ENCODE measurements at places on chromosomes 3 and 15. TPM values are rescaled to one million over a fixed set of nuclear protein-coding genes. Genes with fewer than 3 reads are reported as not detected.

GRCh38 chr15:63490345-63491034 lies 13.9 kb upstream of the USP3 start:
- H3K4me3 ChIP-seq = no peak overlapping the region
- peaks cover 4% of the 10 kb centered on the region for H3K27me3 ChIP-seq
- no peak for DNase-seq
- no peak overlapping the region for H3K27ac ChIP-seq
- H3K36me3 ChIP-seq = no peaks in the 10 kb centered on the region

- H3K4me3 ChIP-seq = no peak overlapping the region
- peaks cover 2% of the 10 kb centered on the region for H3K27me3 ChIP-seq
- H3K36me3 ChIP-seq = no peaks in the 10 kb centered on the region
- no peak overlapping the region for H3K27ac ChIP-seq
- no peak for DNase-seq
These were observed 28.8 kb upstream of the GLCE start for GRCh38 chr15:69131362-69132220.

DNA sequence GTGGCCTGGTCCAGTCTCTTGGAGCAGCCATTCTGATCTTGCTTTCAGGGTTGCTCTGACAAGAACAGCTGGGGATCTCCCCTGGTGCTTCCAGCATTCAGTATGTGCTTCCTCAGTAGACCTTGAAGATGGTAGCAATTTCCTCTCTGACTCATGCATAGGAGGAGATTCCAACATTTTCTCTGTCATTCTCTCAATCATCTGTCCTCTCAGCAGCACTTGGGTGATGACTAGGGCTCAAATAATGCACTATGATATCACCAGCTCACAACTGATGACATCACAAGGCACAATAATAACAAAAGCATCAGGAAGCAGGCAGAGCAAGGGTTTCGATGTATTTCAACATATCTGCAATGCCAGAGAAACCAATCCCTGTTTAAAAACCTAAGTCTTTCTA lies 52.7 kb downstream of the NFKBIZ start:
- no peak overlapping the region for H3K4me3 ChIP-seq
- no peaks in the 10 kb centered on the region for H3K36me3 ChIP-seq
- peaks cover 5% of the 10 kb centered on the region for H3K4me1 ChIP-seq
- DNase-seq = no peak

- peaks cover 44% of the 10 kb centered on the region for H3K4me1 ChIP-seq
- peak overlapping the region; percentile 72 for H3K27ac ChIP-seq
- DNase-seq = no peak
- no peak overlapping the region for H3K4me3 ChIP-seq
- no peaks in the 10 kb centered on the region for H3K27me3 ChIP-seq
These were observed 52.9 kb downstream of the EIF4E3 start for GRCh38 chr3:71672340-71672739.

- DNase-seq = no peak
- H3K36me3 ChIP-seq = peaks cover 11% of the 10 kb centered on the region
- H3K4me3 ChIP-seq = no peak overlapping the region
- peaks cover 12% of the 10 kb centered on the region for H3K4me1 ChIP-seq
- no peak overlapping the region for H3K27ac ChIP-seq
These were observed 254.5 kb downstream of the NEK10 start for GRCh38 chr3:27114684-27115083.

DNA sequence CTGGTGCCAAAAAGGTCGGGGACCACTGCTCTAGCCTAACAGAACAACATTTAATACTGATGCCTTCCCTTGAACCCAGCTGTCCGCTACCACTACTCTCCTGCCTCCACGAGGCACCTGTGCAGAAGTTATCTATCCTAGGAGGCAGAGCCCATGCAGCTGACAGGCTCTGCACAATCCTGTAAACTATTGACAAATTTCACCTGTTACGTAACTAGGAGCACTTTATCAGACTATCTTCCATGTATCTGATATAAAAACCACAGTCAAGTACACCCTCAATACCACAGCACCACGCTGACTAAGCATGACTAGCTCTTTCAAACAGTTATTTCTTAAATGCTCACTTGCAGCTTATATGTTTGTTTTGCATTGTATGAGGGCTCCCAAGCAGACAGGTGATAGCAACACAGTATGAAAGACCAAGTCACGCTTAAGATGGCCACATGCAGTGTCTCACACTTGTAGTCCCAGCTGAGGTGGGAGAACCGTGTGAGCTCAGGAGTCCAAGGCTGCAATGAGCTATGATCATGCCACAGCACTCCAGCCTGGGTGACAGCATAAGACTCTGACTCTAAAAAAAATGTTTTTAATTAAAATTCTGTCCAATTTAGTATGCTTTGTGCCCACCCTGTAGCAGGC lies 4.5 kb upstream of the IL17RC start:
- H3K4me3 ChIP-seq = no peak overlapping the region
- peaks cover 39% of the 10 kb centered on the region for H3K4me1 ChIP-seq
- no peak for DNase-seq
- H3K27ac ChIP-seq = no peak overlapping the region
- no peaks in the 10 kb centered on the region for H3K27me3 ChIP-seq

GRCh38 chr3:103048068-103048722 lies 613.4 kb downstream of the ZPLD1 start:
- no peak for DNase-seq
- H3K36me3 ChIP-seq = no peaks in the 10 kb centered on the region
- H3K4me3 ChIP-seq = no peak overlapping the region
- H3K27me3 ChIP-seq = peaks cover 12% of the 10 kb centered on the region

Gene CCR8
- not detected for total RNA-seq

GRCh38 chr15:90024406-90024805 lies 23.3 kb downstream of the ZNF710 start:
- H3K4me1 ChIP-seq = no peaks in the 10 kb centered on the region
- DNase-seq = no peak
- H3K27ac ChIP-seq = no peak overlapping the region
- no peaks in the 10 kb centered on the region for H3K27me3 ChIP-seq
- no peaks in the 10 kb centered on the region for H3K36me3 ChIP-seq

GRCh38 chr3:155270063-155270462 lies 23.4 kb downstream of the STRIT1 start:
- DNase-seq = no peak
- H3K27me3 ChIP-seq = peaks cover 5% of the 10 kb centered on the region
- no peak overlapping the region for H3K27ac ChIP-seq
- H3K4me1 ChIP-seq = peaks cover 3% of the 10 kb centered on the region
- no peaks in the 10 kb centered on the region for H3K36me3 ChIP-seq

DNA sequence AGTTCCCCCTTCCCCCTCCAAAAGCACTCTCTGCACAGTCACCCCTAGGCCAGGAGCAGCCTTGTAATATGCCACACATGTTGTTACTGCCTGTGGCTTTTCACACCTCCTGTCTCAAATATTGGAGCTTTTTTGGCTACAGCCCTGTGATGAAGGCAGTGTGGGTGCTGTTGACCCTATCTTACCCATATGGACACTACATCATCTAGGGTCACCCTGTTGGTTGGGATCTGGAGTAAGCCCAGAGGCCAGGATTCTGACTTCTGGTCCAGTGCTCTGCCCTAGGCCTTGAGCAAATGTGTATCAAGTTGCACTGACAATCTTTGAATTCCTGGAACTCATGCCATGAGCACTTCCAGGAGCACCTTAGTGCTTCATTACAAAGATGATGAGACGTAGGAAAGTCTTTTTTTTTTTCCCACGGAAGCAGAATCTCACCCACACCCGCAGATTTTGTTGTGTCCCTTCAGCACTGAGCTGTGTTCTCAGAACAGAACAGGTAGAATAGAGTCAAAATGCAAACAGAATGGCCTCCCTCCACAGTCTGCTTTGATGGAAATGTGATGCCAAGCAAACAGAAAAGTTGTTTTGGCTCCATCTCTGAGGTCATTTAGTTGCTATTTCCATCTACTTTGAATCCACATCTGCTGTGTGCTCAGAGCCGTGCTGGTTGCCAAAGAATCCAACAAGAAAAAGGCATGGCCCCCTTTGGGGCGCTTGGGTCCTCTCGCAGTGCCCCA lies 49.6 kb downstream of the SMAD3 start:
- H3K36me3 ChIP-seq = peaks cover 3% of the 10 kb centered on the region
- DNase-seq = no peak
- no peak overlapping the region for H3K4me3 ChIP-seq
- no peaks in the 10 kb centered on the region for H3K27me3 ChIP-seq
- peaks cover 48% of the 10 kb centered on the region for H3K4me1 ChIP-seq
- H3K27ac ChIP-seq = peak overlapping the region; percentile 37

- H3K36me3 ChIP-seq = no peaks in the 10 kb centered on the region
- no peaks in the 10 kb centered on the region for H3K27me3 ChIP-seq
- peaks cover 25% of the 10 kb centered on the region for H3K4me1 ChIP-seq
- H3K4me3 ChIP-seq = peak overlapping the region; percentile 85
- H3K27ac ChIP-seq = peak overlapping the region; percentile 87
These were observed 632 bp upstream of the IDH3A start for GRCh38 chr15:78148392-78149067.

Gene SERPINI2
- not detected for total RNA-seq

Gene SPATA12
- total RNA-seq = not detected

- no peaks in the 10 kb centered on the region for H3K27me3 ChIP-seq
- no peak overlapping the region for H3K27ac ChIP-seq
- DNase-seq = no peak
- H3K36me3 ChIP-seq = no peaks in the 10 kb centered on the region
- peaks cover 4% of the 10 kb centered on the region for H3K4me1 ChIP-seq
These were observed 420.2 kb downstream of the PLCL2 start for GRCh38 chr3:17304969-17305368.

DNA sequence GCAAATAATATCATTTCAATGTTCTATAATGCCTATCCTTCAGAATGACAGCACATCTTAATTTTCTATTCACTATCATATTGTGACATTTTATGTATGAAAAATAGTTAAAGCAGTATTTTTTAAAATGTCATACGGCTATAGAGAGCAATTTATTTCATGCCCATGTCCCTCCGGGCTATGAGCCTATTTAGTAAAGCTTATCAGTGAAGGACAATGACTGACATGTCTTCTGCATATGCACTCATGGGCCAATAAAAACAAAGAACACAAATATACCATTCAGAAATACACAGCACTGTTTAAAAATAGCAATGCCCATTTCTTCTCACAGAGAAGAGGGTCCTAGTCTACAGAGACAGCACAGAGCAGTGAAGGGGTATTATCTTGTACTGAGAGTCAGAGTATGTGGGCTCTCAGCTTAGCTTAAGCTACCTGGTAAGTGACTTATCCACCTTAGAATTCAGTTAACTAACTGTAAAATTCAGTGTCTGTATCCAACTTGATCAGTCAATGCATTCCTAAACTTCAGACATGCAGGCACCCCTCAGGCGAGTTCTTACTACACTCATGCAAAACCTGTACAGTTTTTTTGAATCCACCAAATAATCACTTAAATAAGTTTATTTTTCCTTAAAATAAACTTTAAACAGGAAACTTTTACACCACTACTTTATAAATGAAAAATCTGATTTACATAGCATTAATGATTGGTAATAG lies 9.0 kb downstream of the GOLIM4 start:
- H3K27me3 ChIP-seq = no peaks in the 10 kb centered on the region
- peaks cover 39% of the 10 kb centered on the region for H3K4me1 ChIP-seq
- H3K27ac ChIP-seq = no peak overlapping the region
- DNase-seq = no peak

Gene RTP3
- total RNA-seq = not detected

Gene TMEM207
- not detected for total RNA-seq

DNA sequence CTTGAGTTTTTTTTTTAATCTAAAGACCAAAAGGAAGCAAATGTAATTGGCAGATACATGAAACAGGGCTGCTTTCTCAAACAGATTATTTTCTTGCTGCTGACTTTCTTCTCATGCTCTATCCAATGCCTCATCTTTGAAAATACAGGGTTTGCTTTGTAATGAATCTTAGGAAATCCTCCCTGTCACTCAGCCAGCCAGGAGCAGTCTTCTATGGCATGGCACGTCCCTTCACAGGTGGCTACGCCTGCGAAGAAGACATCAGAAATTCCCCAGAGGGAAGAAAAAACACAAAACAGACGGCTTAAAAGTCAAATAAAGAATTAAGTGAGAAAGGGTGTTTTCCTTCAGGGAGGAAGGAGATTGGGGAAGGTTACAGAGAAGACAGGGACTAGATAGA lies 242.5 kb downstream of the IGSF11 start:
- no peak overlapping the region for H3K4me3 ChIP-seq
- H3K27me3 ChIP-seq = peaks cover 2% of the 10 kb centered on the region
- no peak overlapping the region for H3K27ac ChIP-seq
- peaks cover 10% of the 10 kb centered on the region for H3K4me1 ChIP-seq

Gene SMCO1
- not detected for total RNA-seq

Gene TUSC7
- not detected for total RNA-seq

DNA sequence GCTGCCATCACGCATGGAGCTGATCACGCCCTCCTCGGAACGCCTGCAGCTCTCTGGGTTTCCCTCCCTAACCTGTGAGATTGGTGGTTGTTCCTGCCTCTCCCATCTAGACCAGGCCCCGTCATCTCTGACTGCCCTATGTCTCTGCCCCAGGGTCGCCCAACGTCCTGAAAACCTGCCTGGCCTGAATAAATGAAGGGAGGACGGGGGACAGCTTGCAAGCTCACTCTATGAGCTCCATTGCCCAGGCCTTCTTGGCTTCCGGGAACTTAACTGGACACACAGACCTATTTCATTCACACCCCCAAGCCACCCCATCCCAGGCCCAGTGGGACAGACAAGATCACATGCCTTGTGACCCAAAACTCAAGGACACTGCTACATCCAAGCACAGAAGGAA lies 274.2 kb downstream of the XXYLT1 start:
- H3K4me3 ChIP-seq = no peak overlapping the region
- H3K4me1 ChIP-seq = no peaks in the 10 kb centered on the region
- H3K27ac ChIP-seq = no peak overlapping the region

DNA sequence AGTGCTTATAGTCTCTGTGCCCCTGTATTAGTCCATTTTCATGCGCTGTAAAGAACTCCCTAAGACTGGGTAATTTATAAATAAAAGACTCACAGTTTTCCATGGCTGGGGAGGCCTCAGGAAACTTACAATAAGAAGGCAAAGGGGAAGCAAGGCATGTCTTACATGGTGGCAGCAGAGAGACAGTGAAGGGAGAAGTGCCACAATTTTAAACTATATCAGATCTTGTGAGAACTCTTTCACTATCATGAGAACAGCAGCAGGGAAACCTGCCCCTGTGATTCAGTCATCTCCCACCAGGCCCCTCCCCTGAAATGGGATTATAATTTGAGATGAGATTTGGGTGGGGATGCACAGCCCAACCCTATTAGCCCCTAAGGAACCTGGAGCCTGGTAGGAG lies 243.2 kb downstream of the EDEM1 start:
- peaks cover 9% of the 10 kb centered on the region for H3K27me3 ChIP-seq
- no peak overlapping the region for H3K27ac ChIP-seq
- no peak for DNase-seq
- no peaks in the 10 kb centered on the region for H3K4me1 ChIP-seq
- no peak overlapping the region for H3K4me3 ChIP-seq
- no peaks in the 10 kb centered on the region for H3K36me3 ChIP-seq

DNA sequence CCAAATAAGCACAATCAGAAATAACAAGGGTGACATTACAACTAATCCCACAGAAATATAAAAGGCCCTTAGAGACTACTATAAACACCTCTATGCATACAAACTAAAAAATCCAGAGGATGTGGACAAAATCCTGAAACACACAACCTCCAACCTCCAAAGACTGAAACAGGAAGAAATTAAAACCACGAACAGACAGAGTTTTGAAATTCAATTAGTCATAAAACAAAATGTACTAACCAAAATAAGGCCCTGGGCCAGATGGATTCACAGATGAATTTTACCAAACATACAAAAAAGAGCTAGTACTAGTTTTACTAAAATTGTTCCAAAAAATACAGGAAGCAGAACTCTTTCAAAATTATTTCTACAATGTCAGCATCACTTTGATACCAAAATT lies 1043.6 kb downstream of the DIPK2A start:
- no peaks in the 10 kb centered on the region for H3K36me3 ChIP-seq
- H3K27me3 ChIP-seq = no peaks in the 10 kb centered on the region
- H3K4me3 ChIP-seq = no peak overlapping the region
